Common myeloid progenitor, CD34-positive (primary cell): ENCODE measurements at places on chromosomes 1 and 21.

DNA sequence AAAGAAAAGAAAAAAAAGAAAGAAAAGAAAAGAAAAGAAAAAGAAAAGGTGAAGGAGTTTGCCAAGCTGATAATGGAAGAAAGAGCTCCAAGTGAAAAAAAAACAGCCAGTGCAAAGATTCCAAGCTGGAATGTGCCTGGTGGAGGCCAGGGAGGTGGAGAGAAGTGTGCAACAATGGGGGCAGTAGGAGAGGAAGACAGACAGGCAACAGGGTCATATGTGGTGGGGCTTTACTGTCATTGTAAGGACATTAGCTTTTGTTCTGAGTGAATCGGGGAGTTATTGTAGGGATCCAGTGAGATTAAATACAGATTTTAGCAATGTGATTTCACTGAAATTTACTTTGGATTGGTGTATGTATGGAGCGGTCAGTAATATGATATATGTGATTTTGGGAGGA is 14.0 kb upstream of the MYSM1 start:
- H3K36me3 ChIP-seq: no peaks in the 10 kb centered on the region
- H3K4me3 ChIP-seq: no peak overlapping the region
- no peak for DNase-seq
- H3K27ac ChIP-seq: no peak overlapping the region
- H3K4me1 ChIP-seq: peaks cover 12% of the 10 kb centered on the region

GRCh38 chr1:163346326-163346870 is 24.6 kb downstream of the NUF2 start:
- no peaks in the 10 kb centered on the region for H3K27me3 ChIP-seq
- H3K4me3 ChIP-seq: no peak overlapping the region
- H3K27ac ChIP-seq: no peak overlapping the region
- DNase-seq: no peak
- no peaks in the 10 kb centered on the region for H3K4me1 ChIP-seq

DNA sequence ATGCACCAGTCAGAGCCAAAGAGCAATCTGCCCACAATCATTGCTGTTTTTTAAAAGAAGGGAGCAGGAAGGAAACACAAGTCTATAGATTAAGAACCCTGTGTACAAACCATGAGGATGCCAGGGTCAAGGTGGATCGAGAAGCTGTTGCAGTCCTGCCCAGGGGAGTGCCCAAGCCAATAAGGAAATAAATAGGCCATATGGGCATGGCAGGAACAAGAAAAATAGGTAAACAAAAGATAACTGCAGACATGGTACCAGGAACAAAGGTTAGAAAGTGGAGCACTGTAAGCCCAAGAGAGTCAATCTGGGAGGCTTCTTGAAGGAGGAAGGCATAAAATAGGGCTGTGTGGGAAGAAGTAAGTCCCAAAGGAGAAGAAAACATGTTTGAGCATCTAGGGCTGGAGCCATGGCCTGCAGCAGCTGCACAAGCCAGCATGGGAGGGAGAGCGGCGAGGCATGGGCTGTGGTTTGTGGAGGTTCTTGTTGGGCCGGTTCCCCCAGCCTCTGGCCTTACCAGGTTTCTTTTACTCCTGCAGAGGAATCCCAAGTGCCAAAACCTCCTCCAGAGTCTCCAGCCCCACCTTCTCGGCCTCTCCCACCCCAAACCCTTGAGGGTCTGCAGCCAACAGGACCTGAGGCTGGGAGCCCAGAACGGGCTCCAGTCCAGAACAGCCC is 13.6 kb downstream of the INAVA start:
- peaks cover 14% of the 10 kb centered on the region for H3K4me1 ChIP-seq
- H3K36me3 ChIP-seq: no peaks in the 10 kb centered on the region
- DNase-seq: no peak
- no peak overlapping the region for H3K27ac ChIP-seq

GRCh38 chr21:40436261-40436660 is 410.7 kb downstream of the DSCAM start:
- no peaks in the 10 kb centered on the region for H3K27me3 ChIP-seq
- H3K4me1 ChIP-seq: no peaks in the 10 kb centered on the region
- H3K27ac ChIP-seq: no peak overlapping the region
- no peak for DNase-seq
- H3K4me3 ChIP-seq: no peak overlapping the region
- no peaks in the 10 kb centered on the region for H3K36me3 ChIP-seq

DNA sequence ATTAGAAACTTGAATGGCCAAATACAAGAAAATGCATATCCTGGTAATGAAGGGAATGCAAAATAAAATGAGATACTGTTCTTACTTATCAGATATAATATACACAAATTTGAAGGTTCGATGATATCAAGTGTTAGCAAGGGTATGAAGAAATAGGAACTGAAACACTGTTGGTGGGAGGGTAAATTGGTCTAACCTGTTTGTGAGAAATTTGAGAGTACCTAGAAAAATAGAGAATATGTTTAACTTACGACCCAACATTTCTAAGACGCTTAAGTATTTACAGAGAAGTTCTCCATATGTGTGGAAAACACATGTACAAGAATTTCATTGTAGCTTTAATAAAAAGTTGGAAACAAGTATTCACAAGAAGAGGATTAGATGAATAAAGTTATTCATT is 25.9 kb downstream of the ATG4C start:
- no peaks in the 10 kb centered on the region for H3K4me1 ChIP-seq
- H3K36me3 ChIP-seq: peaks cover 14% of the 10 kb centered on the region
- DNase-seq: no peak
